Fibroblast of skin of right biceps (primary cell): ENCODE measurements at places on chromosomes 13 and 19.

DNA sequence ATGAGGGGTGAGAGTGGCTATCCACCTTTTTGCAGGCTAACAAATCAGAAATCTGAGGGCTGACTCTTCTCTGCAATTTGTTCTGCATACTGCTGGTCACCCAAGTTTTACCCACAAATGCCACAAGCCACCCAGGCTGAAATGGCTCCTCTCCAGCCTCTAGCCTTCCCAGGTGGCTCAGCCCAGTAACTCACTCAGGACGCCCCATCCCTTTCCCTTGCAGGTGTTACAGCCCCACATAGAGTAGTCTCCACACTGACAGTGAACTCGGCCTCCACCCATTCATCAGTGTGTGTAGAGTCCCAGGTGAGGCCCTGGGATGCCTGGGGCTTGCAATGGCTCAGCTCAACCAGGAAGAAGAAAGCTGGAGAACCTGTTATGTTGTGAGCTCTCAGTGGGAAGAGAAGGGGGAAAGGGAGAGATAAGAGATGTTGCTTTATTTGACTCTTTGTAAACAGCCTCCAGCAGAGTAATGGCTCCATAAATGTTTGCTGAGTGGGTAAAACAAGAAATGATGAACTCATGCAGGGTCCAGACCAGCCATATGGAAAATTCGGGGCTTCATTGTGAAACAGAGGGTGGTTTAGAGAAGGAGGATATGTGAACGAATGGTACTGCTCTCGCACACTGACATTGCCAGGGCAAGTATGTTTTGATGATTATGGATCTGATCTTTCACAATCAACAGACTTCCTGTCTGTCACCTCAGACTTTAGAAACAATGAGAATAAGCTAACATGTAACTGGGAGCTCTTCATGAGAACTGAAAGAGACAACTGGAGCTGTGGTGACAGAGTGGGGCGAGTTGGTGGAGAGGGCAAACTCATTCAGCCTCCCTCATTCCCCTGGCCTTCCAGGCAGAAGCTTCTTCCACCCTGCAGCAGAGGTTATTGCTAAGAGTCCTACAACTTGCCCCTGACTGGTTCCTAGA lies 74.2 kb upstream of the RFC3 start:
- DNase-seq, result no peak

DNA sequence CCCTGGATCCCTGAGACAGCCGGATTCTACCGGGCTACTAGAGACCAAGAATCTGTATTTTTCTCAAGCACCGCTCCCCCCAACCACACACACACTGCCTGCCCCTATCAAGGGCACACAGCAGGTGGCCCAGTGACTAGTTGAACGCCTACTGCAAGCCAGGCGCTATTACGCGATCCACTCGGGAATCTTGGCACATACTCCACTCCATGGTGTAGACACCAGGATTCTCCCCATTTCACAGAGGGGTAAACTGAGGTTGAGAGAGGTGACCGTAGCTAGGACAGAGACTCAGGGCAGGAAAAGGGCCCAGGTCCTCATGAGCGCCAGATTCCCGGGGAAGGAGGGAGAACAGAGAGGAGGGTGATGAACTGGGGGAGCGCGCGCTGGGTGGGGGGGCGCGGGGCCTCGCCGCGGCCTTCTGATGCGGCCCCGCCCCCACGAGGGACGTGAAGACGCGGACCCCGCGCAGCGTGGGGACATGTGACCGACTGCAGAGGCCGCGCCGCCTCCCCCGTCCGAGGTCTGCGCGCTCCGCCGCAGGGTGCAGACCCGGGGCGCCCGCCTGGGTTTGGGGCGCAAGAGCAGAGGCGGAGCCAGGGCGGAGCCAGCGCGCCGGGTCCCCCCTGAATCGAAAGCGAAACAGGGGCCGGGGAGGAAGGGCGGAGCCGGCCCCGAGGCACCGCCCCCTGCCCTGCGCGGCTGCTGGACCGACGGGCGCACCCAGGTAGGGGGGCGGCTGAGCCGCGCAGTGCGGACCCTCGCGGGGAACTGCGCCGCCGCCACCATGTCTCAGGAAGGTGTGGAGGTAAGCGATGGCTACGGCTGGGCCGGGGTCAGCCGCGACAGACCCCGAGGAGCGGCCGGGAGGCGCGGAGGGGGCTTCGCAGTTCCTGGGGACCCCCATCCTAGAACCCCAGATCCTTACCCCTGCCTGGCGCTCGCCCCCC lies at the start of gene SHFL:
TSS of gene SHFL (plus strand) at position 677 of the 950 bp plus-strand sequence. CDS start at position 788, 111 bp downstream.
- DNase-seq, result peak; percentile 60

- DNase-seq, result peak; percentile 86
These were observed 126.8 kb upstream of the SPATA13 start for GRCh38 chr13:24033527-24034302.

DNA sequence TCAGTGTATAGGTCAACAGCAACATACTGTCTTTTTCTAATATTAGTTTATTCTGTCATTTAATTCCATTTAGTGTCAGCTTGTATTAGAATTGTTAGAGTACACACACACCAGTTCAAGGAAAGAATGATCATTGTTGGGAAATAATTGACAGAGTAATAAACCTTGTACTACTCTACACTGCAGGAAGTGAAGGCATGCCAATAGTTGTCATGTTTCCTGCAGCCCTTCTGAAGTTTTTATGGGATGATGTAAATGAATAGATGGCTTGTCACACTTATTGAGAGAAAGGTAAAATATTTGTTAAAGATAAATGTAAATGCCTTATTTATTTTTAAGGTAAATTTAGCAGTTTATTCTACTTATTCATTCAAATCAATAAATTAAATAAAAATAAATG lies 306.9 kb upstream of the KLHL1 start:
- no peak for DNase-seq

DNA sequence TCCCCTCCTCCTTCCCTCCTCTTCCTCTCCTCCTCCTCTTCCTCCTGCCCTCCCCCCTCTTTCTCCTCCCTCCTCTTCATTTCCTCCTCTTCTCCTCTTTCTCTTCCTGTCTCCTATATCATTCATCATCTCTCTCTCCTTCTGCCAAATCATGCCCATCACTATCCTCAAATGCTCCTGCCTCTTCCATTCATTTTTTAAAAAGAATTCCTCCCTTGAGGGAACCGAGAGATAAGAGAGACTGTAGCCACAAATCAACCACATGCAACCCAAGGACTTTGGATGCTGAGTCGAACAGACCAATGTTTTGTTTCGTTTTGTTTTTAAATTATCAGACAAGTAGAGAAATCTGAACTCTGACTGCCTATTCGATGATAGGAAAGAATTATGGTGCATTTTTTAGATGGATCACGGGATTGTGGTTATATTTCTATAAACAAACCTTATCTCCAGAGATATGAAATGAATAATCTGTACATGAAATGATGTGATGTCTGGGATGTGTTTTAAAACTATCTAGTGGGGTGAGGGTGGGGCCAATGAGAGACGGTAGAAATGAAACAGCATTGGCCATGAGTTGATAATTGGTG lies 9.5 kb upstream of the ZNF541 start:
- DNase-seq, result peak; percentile 81
